ENCODE measurements at places on chromosomes 6 and 20.

DNA sequence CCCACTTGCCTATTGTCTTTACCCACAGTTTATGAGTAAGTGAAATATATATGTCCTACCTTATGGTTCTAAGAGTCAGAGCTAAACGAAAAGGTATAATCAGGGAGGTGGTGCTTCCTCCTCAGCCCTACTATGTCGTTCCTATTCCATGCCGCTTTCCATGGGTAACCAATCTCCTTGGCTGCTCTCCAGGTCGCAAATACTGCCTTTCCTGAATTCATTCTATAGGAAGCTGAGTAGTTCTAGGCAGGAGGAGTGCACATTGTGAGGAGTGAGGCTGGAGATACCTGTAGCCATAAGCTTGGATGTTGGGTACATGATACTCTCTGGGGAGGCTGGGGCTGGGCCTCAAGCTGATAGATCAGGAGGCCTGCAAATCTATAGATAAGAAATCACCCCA lies 5.8 kb downstream of the IL20RA start:
- DNase-seq, result no peak

DNA sequence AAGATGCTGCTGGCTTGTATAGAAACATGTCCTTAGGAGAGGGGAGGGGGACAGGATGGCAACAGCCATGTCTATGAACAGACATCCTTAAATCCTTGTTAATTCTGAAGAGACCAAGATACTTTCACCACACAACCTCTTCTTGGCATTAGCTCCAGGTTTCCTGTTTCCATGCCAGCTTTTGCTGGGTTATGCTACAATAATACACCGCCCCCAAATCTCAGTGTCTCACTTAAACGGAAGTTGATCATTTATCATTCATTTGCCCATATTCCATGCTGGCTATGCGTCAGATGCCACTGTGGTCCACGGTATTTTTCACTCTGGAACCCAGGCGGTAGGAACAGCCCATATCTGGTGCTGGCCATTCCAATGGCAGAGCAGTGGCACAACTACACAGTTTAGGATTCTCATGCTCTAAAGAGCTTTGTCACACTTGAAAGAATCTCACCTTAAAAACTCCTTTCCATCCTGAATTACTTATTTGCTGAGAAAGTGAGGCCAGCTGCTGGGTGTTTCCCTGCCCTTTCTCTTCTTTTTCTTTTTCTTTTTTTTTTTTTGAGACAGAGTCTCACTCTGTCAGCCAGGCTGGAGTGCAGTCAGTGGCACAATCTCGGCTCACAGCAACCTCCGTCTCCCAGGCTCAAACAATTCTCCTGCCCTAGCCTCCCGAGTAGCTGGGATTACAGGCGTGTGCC lies 3.7 kb upstream of the RNASET2 start:
- no peak for DNase-seq

GRCh38 chr6:91117550-91117949 lies 530.7 kb upstream of the MAP3K7 start:
- DNase-seq, result no peak

GRCh38 chr6:27754408-27754782 lies 157.8 kb downstream of the OR2B2 start:
- no peak for DNase-seq

GRCh38 chr6:39182604-39183003 lies 46.7 kb downstream of the KCNK5 start:
- DNase-seq, result no peak

- DNase-seq, result no peak
Measured at GRCh38 chr20:41147767-41148191, 10.4 kb downstream of the PLCG1 start.

- DNase-seq, result no peak
Measured at GRCh38 chr20:58597249-58597891, 53.7 kb upstream of the STX16 start.

- no peak for DNase-seq
Measured at GRCh38 chr20:54549658-54550326, 74.4 kb downstream of the DOK5 start.

GRCh38 chr20:64006902-64007301 lies 26.0 kb downstream of the PRPF6 start:
- DNase-seq, result no peak

DNA sequence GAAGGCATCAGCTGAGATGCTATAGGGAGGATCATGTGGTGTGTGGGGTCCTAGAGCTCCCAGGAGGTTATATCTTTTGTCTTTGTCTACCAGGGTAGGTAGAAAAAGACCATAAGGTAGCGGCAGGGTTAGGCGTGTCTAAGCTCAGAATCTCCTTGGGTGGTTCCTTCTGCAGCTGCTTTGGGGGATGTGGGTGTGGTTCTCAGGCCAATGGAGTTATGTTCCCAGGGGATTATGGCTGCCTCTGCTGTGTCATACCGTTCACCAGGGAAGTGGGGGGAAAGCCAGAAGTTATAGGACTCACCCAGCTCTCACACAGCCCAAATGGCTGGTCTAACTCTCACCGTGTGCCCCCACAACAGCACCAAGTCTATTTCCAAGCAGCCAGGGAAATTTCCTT lies 107.4 kb upstream of the ADGRB3 start:
- DNase-seq, result no peak

DNA sequence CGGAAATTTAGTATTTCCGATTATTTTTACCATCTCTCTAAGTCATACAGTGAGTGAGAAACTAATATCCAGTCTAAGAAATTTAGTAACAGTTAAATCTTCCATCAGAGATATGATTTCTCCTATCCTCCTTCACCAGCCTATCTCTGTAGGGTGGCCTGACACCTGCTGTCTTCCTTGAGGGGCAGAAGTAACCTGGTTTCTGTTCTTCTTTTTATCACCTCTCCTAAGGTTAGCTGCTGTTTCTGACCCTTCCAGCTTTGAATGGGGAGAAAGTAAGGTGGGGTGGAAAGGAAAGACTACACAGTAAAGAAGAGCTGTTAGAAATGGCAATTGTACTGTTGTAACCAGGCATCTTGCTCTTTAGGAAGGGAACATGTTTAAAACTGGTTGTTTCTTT lies 447.7 kb downstream of the PHF3 start:
- no peak for DNase-seq

- no peak for DNase-seq
Measured at GRCh38 chr6:74333406-74333805, 637.4 kb downstream of the CD109 start.

DNA sequence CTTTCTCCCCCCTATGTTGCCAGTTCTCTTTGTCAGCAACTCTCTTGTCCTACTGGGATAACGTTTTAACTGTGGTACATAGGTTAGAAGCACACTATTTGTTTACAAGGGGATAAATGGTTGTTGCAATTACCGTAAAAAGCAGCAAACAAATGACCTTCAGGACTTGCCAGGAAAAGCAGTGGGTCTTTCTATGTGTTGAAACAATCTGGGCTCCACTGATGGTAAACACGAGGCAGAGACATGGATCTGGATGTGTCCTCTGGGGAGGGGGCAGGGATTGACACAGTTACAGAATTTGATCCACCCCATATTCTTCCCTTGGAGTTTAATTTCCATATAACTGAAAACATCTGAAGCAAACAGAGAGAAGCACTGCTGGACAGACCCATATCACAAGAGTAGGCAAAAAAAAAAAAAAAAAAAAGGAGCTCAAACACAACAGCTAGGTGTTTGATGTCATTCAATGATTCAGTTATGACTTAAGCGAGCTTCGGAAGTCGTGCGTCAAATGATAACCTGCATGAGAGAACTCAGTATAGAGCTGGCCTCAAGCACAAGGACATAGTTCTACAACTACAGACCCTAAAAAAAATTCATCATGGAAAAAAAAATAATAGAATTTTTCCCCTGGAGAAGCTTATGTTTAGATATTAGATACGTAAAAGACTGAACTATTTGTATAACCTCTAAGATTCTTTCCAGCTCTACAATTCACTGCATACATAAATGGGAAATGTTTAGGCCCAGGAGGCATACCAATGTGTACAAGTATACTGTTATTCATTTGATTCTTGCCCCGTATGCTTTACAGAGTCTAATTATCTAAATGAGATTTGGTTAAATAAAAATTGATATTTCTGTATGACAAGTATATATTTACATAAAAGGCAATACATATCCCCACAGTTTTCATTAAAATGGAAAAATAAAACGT lies 127.7 kb downstream of the ALDH8A1 start:
- DNase-seq, result no peak

Data from frontal cortex (tissue), 4 donors.